Stimulated activated CD4-positive, alpha-beta T cell treated with anti-CD3 and anti-CD28 coated beads, Interleukin-12 subunit alpha, Interleukin-12 subunit beta, amount 100 ng/mL, for 4 hours (primary cell): ENCODE measurements at places on chromosomes 1 and 21.

DNA sequence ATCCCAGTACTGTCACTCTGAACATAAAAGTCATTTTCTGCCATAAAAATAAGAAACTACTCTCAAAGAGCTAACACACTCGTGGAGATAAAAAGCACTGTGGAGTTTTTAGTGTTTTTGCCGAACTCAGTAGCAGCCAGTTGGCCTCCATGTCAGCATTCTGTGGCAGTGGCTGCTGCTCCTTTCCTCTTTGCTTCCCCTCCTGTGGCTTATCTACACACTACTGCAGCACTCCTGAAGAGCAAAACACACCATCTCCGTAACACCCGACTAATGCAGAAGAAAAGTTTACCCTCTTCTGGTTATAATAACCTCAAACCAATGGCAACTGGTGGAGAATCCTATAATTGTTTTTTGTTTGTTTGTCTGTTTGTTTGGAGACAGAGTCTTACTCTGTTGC is 44.9 kb downstream of the RAB3GAP2 start:
- no peak for DNase-seq

DNA sequence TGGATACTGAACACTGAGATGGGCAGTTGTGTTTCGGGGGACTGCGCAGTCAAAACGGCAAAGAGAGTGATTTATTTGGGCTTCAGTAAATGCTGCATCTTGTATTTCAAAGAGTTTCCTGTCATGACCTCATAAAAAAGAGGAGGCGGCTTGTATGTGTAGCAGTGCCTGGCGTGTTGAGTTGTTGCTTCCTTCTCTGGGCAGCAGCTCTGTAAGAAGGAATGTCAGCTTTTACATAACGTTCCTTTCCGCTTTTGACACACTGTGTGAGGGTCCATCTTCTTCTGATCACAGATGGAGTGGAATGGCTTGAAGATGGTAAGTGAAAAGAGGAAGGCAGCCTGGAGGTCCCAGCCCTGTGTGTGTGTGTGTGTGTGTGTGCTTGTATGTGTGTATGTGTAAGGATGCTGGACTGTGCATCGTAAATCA is 941 bp downstream of the ELAVL4 start:
- DNase-seq = no peak

- DNase-seq = no peak
Measured at GRCh38 chr1:82260666-82261065, 459.9 kb downstream of the ADGRL2 start.

- no peak for DNase-seq
Measured at GRCh38 chr1:54421101-54421504, 14.9 kb upstream of the SSBP3 start.

GRCh38 chr1:19250629-19251304 is 557 bp downstream of the EMC1 start:
- no peak for DNase-seq

DNA sequence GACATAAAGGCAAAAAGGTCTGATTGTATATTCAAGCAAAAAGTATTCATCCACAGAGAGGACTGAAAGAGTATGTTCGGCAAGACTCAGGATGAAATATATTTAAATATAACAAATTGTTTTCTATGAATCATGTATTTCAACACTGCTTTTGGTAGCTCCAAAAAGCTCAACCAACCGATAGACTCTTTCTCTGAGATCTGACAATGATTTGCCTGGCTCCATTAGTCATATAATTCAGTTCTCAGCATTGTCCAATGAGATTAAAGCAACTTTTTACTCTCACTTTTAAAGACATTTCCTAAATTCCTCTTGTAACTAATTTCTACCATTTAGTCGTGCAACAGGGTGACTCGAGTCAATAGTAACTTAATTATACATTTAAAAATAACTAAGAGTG is 319.1 kb upstream of the GREM2 start:
- DNase-seq = no peak

DNA sequence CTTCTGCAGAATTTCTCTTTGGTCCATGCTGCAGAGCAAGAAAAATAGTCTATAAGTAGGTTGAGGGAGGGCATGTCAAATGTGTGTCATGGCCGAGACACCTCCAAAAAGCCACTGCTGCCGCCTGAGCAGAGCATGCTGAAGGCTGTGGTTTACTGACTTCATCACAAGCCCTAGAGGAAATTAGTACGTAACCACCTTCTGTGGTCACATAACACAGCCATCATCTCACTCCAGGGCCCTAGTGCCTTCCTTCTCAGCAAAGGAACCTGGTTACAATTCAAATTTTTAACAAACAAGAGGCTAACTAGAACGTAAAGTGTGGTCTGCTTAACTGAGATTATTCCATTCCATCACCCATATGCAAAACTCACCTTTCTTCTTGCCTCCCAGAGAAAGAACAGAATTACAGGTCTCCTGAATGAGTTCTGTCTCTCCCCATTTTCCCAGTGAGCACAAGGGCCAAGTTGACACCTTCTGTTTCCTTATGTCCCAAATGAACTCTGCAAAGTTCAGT is at the start of gene PTPN22:
Gene PTPN22 (minus strand): TSS at position 116 of the 517 bp plus-strand sequence.
- DNase-seq = peak; percentile 63

DNA sequence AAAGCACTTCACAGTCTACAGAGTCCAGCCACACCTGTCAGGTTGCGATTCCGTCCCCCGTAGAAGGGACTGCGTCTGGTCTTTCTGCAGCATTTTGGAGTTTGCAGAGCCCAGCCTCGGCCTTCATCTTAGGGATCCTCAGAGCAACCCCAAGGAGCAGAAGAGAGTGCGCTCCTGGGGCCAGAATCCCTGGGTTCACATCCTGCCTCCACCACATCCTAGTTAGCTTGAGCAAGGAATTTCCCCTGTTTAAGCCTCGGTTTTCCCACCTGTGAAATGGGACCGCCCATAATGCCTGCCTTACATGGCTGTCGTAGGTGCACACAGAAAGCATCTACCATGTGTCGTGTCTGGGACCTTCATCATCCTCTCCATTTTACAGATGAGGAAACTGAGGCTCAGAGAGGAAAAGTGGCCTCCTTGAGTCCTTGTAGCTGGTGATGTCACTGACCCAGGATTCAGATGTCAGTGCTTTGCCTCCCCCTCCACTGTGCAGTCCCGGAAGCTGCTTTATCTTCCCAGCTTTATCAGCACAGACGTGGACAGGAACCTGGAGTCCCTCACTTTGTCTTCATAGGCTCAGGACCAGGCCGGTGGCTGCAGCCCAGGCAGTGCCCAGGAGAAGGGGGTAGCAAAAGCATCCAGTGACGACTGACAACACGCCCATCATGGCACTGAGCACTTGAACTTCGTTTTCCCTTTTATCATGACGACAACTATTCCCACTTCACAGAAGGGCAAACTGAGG is 438.5 kb downstream of the MATN1 start:
- no peak for DNase-seq

GRCh38 chr1:17674726-17675500 is 80.2 kb upstream of the ACTL8 start:
- no peak for DNase-seq

- no peak for DNase-seq
Measured at GRCh38 chr21:40421121-40421520, 425.8 kb downstream of the DSCAM start.

- no peak for DNase-seq
Measured at GRCh38 chr1:59477286-59477685, 180.4 kb downstream of the FGGY start.

DNA sequence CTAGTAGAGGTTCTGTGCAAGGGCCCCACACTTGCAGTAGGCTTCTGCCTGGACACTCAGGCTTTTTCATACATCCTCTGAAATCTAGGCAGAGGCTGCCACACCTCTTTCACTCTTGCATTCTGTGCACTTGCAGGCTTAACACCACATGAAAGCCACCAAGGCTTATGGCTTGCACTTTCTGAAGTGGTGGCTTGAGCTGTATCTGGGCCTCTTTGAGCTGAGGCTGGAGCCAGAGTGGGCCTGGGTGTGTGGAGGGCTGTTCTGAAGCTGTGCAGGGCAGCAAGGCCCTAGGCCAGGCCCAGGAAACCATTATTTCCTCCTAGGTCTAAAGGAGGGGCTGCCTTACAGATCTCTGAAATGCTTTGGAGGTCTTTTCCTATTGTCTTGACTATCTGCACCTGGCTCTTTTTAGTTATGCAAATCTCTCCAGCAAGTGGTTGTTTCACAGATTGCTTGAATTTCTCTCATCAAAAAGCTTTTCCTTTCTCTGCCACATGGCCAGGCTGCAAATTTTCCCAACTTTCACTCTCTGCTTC is 66.2 kb downstream of the TYW3 start:
- DNase-seq = no peak

DNA sequence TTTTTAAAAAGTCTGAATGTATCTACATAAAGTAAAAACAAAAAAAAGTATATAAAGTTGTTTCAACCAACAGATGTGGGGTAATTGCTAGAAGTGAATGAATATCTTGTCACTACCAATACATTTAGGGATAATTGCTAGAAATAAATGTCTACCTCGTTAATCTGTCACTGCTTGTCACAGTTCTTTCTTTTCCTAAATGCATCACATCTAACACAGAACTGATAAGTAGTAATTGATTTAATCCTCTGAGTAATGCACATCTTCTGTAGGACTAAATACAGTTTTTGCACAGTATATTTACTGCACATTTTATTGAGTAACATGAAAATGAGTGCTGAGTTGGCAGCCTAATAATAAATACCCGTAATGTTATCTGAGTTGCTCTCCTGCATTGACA is 72.2 kb downstream of the SUSD4 start:
- DNase-seq = no peak

GRCh38 chr21:39006571-39007311 is 176.5 kb downstream of the PSMG1 start:
- DNase-seq = no peak

- no peak for DNase-seq
Measured at GRCh38 chr21:42200906-42201614, 17.9 kb upstream of the ABCG1 start.

DNA sequence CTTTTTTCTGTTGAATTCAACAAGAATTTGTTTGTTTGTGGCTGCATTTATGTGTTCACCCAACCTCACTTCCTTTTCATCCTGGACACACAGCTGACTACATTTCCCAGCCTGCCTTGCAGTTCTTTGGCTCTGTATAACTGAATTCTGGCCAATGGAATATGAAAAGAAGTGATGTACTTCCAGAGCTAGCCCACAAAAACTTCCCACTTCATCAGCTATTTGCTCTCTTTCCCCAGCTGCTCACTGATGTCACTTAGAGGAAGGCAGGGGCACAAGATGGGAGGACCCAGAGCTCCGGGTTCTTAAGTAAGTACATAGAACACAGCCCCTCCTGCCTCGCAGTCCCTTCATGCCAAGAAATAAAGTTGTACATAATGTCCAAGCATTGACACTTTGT is 235.0 kb upstream of the FGGY start:
- no peak for DNase-seq

DNA sequence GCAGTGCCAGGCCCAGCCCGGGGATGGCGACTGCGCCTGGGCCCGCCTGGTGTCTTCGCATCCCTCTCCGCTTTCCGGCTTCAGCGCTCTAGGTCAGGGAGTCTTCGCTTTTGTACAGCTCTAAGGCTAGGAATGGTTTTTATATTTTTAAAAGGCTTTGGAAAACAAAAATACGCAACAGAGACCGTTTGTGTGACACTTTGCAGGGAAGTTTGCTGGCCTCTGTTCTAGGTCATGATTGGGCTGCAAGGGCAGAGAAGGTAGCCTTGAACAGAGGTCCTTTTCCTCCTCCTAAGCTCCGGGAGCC is 719 bp downstream of the SOD1 start:
- no peak for DNase-seq

- no peak for DNase-seq
Measured at GRCh38 chr1:56915960-56916359, 49.9 kb downstream of the C8B start.

- no peak for DNase-seq
Measured at GRCh38 chr1:201493757-201494617, 12.9 kb downstream of the CSRP1 start.

DNA sequence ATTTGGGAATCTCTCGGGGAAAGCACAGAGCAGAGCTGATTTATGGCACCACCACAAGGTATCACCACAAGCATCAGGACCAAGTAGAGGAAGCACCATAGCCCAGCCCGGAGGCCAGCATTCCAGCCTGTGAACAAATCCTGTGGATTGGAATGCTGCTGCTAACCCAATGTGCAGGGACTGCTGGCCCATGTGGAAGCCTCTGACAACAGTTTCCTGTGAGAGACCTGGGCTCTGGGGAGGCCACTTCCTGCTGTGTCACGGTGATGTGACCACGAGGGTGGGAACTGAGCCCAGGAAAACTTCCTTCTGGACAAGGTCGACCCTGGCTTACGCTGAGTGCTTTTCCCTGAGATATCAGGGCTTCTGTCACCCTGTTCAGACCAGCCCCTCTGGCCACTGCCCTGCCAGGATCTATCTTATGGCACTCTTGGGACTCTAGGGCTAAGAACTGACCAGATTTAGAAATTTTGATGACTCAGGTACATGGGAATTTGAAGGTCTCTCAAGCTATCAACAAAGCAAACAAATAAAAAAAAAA is 88.3 kb upstream of the NGF start:
- DNase-seq = no peak

GRCh38 chr1:157111396-157112165 is 12.0 kb upstream of the ETV3L start:
- DNase-seq = no peak

GRCh38 chr1:44276901-44277300 is 63.6 kb downstream of the DMAP1 start:
- DNase-seq = no peak

GRCh38 chr1:203378556-203379245 is 27.8 kb upstream of the FMOD start:
- no peak for DNase-seq

- no peak for DNase-seq
Measured at GRCh38 chr21:42063191-42063570, 7.9 kb upstream of the UMODL1 start.

DNA sequence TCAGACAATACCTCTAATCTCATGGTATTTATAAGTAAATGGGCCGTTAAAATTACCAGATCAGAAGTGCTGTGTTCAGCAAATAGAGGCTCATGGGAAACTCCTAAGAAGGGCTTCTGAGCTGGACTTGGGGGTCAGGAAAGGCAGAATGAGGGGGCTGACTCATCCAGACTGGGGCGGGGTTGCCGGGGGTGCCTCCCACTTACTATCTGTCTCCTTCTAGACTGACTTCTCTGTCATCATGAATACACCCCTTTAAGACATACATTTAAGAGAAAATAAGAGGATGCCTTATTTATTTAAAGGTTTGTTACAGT is 96.0 kb upstream of the ERRFI1 start:
- DNase-seq = no peak

GRCh38 chr1:31460027-31460426 is 47.0 kb downstream of the SERINC2 start:
- DNase-seq = no peak

DNA sequence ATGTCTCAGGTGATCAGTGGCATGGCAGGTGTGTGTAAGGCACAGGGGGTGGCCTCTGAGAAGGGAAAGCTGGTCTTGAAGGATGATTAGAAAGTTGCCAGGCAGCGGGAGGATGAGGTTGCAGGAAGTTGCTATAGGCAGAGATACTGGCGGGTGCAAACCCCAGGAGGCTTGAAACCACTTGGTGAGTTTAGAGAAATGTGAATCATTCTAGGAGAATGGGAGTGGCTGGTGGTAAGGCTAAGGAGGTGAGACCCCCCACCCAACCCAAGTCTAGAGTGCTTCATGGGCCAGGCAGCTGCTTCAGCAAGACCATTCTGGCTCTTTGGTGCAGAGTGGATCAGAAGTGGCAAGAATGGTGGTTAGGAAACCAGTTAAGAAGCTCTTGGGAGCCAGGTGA is 9.0 kb downstream of the SH2D2A start:
- DNase-seq = no peak

- DNase-seq = no peak
Measured at GRCh38 chr1:31218705-31219104, 21.0 kb downstream of the NKAIN1 start.
